ENCODE measurements at places on chromosomes 1 and 21.

- DNase-seq = no peak
Observed at GRCh38 chr1:230831771-230832170, 36.5 kb downstream of the C1orf198 start.

GRCh38 chr1:200877839-200878551 lies 5.2 kb downstream of the GPR25 start:
- DNase-seq = no peak

GRCh38 chr1:82775406-82776000 lies 974.8 kb downstream of the ADGRL2 start:
- no peak for DNase-seq

DNA sequence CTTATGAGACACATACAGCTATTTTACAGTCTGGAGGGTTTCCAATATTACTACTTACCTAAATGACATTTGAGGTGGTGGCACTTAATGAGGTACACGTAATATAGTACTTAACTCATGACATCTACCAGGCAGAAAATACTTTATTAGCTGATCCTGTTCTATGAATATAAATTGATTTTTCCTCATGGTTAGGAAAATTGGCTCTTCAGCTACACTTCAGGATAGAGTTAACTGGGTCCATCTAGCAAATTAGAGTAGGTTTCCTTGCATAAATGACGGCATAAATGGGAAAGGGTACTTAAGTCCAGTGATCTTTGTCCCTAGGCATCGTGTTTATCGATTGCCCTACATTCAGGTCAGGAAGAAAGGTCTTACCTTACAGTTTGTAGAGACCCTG lies 988.8 kb upstream of the TMPRSS15 start:
- DNase-seq = no peak

- no peak for DNase-seq
Observed at GRCh38 chr1:196684476-196684875, 32.6 kb downstream of the CFH start.

DNA sequence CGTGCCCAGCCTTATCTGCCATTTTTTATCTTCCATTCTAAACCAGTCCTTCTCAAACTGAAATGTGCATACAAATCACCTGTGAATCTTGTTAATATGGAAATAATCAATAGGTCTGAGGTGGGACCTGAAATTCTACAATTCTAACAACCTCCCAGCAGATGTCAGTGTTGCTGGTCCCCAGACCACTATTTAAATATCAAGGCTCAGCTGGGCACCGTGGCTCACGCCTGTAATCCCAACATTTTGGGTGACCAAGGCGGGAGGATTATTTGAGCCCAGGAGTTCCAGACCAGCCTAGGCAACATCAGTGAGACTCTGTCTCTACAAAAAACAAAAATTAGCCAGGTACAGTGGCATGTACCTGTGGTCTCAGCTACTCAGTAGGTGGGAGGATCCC lies 4.1 kb downstream of the UQCRHL start:
- DNase-seq = no peak

- no peak for DNase-seq
Observed at GRCh38 chr1:150521196-150521968, 5.8 kb downstream of the FALEC start.

- DNase-seq = no peak
Observed at GRCh38 chr1:214122110-214122509, 134.3 kb downstream of the PROX1 start.

DNA sequence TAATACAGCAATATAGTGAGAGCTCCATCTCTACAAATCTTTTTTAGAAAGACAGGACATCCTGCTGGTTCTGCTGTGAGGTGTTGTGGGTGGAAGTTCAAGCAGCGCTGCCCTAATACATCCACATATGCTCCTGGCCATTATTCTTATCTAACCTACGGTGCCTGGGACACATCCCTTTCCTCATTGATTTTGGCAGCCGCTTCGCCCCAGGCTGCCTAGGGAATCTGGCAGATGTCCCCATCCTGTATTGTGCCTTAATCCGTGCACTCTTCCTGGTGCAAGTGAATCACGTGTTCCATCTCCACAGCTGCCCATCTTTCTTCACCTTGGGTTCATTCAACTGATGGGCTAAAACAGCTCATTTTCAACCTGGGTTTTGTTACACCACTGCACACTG lies 3.1 kb upstream of the UBE2G2 start:
- no peak for DNase-seq

DNA sequence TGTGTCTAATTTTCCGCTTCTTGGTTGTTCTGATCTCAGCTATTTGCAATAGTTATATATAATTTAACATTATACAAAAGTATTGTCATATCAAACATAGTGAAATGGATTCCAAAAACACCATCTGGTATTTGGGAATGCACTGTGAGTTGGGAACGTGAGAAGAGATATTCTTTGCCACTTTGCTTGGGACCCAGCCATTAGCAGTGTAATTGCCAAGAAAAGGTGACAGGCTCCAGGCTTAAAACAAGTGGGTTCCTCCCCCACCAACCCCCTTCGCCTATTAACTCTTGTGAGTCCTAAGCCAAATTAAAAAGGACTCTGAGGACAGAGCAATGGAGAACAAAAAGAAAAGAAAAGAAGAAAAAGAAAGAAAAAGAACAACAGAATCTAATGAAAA lies 186.7 kb upstream of the NFIA start:
- DNase-seq = no peak

GRCh38 chr1:39416609-39417008 lies 74.8 kb upstream of the BMP8A start:
- DNase-seq = no peak

GRCh38 chr1:110620250-110620615 lies 14.1 kb upstream of the KCNA2 start:
- DNase-seq = no peak

- no peak for DNase-seq
Observed at GRCh38 chr21:14244911-14245310, 29.0 kb downstream of the RBM11 start.

DNA sequence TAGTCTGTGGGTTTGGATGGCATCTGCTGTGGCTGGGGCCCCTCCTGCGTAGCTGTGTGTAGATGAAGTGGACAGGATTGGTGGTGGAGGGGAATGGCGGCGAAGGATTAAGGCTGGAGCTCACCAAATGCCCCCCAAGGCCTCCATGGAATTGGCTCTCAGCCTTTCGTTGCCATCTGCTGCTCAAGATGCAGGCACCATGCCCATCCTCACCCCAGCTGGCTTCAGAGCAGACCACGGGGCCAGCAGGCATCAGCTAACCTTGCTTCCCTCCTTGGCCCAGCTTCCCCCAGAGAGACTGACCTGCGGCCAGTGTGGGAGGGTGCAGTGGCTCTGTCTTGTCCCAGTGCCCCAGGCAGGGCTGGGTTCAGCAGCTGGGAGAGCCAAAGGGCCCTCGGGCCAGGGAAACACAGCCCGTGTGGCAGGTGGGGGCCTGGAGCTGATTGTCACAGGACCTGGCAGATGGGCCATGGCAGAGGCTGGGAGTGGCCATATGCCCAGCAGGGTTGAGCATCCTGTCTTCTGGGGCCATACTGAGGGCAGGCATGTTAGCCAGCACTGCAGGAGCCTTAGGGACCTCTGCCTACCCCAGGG lies 66.8 kb upstream of the ACTL8 start:
- no peak for DNase-seq
